NK-92 treated with Interleukin-12 subunit alpha and Interleukin-12 subunit beta, amount 100 ng/mL, for 24 hours (cell line): ENCODE measurements at places on chromosomes 12 and 14.

- DNase-seq, result no peak
These were observed 21.1 kb upstream of the CERS5 start for GRCh38 chr12:50188241-50188781.

DNA sequence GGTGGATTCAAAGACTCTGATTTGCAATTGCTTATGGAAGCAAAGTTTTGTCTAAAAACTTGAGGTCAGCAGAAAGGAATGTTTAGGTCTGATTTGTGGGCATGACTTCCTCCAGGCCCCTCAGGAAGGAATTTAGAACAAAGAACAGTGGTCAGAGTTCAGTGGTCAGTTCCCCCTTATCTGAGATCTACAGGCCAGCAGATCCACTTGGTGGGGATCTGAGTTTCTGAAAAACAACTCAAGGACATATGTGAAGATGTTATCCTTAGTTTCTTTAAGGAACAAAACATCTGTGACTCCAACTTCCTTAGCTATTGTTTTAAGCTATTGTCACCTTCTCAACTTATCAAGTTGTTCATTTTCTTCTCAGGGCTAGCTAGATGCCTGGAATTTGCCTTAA lies 28.0 kb upstream of the NAA30 start:
- DNase-seq, result no peak

DNA sequence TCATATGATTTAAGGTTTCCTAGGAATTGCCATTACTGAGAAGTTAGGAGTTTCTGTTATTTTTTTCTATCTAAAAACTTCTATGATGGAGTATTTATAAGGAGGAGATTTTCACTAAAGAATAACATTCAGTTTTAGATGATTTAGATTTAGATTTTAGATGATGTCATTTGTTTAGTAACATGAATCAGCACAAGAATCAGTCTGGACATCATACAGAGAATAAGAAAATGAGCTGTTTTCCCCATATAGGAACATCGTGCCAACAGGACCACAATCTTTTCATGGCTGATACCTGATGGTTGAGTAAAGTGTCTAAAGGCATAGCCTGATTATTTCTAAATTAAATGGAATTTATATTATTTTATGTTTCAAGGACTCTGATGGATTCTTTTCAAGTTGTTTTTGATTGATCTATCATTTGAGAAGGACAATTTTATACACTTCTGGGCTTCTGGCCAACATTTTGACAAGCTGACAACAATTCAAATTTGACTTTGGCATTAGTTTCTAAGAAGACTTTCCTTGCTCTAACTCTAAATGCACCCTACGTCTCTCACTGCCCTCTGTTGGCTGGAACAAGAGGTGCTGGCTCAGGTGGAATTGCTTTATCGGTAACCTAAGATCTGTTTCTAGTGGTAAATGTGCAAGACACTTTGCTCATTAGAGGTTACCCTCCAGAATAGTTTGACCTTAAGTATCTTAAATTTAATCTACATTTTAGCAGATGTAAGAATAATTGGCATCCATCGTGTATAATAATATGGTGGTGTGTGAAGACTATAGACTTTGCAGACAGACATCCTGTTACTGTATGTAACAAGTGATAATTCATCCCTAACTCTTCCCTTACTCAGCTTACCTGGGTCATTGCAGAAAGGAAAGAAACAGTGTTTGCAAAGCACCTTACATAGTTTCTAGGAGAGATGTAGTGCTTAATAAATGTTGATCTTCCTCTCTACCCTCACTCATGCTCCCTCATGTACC lies 42.8 kb upstream of the CPSF6 start:
- DNase-seq, result no peak

- no peak for DNase-seq
These were observed 191.0 kb upstream of the ATP2B1 start for GRCh38 chr12:89899651-89900050.

DNA sequence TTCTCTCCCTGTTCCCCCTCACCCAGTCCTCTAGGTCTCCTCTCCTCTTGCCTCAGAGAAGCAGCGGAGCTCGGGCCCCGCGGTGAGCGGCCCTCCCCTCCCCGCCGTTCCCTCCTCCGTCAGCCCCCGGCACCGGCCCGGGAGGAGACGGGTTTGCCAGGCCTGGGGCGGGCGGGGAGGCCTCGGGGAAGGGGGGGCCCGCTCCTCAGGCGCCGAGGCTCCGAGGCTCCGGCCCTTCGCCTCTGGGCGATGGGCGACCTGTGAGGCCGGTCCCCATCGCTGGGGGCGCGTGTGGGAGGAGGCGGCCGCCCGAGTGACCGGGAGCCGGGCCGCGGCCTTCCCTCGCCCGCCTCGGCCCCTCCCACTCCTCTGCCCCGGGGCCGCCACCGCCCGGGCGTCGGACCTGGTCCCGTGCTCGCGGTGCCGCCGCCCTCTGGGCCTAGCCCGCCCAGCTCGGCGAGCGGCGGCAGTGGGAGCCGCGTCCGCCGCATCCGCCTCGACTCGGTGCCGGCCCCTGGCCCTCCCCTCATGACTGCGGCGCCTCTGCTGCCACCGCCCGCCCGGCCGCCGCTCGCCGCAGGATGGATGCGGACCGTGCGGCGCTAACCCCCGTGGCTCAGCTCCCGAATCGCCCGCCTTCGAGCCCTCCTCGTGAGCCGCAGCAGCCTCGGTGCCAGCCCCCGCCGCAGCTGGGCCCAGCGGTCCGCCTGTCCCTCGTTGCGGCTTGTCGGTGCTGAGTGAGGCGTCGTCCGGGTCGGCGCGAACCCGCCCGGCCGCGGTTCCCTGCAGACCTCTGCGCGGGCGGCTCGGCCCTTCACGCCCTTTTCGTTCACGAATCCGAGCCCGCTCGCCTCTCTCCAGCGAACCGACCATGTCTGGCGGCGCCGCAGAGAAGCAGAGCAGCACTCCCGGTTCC lies 574 bp downstream of the WNK1 start:
- DNase-seq, result peak; percentile 49

- DNase-seq, result no peak
These were observed at the start of gene PTPRQ for GRCh38 chr12:80443974-80444666. Gene PTPRQ, plus strand, starts transcription at chr12:80444235. Its CDS starts 111 bp downstream, at chr12:80444346.

GRCh38 chr14:35122696-35123387 lies 490 bp downstream of the PRORP start:
- DNase-seq, result no peak

DNA sequence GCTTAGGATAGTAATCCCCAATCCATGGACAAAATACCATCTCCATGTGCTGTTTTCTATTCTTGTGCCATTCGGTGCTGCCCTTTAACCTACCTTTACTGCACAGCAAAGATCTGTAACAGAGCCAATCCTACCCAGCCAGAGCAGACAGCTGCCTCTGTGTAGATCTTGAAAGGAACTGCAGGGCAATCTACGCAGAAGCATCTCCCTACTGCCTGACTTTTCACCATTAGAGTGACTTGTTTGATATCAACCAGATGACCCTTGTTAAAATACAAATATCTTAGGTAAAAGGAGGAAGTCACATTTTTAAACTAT lies 33.9 kb upstream of the PPM1A start:
- DNase-seq, result no peak

DNA sequence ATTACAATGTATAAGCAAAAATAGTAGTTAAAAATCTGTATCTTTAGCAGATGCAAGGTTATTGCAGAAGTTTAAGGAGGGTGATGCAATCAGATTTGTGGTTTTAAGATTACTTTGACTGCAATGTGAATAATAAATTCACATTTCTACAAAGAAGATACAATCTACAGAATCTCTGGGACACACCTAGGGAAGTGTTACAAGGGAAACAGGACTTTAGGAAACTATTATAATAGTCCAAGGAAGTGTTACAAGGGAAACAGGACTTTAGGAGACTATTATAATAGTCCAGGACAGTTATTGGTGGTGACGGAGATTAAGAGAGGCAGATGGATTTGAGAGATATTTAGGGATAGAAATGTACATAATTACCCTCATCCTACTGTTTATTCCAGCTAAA lies 154.4 kb upstream of the GARIN6 start:
- no peak for DNase-seq

DNA sequence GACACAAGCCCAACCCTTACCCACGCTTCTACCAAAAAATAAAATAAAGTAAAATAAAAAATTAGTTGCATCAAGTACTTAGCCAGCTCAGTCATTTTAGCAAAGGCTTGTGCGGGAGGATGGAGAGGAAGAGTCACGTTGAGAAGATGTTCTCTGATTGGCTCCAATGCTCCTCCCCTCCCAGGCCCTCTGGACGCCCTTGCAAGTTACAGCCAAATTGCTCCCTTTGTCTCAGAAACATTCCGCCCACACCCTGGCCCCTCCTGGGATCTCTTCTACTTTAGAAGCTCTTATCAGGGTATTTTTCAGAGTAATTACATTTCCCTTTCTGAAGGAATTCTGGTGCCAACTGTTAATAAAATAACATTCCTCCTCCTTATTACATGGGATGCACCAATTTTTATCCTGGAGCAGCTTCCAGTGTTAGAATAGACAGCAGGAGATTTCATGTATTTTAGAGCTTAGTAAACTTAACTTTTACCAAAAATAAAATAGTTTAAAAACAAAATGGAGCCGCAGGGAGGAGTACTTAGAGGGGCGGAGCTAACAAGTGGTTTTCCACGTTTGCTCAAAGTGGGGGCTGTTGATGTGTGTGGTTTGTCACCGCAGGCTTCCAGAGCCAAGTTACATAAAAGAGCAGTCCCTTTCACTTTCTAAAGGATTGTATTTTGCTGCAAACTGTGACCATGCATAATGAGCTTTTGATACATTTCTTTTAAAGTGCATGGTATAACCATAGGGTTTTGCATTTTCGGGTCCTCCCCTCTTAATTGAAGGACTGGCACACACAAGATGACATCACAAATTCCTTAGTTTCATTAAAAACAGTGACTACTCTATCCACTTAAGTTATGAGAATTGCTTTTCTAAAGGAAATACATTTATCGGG lies 71.7 kb upstream of the RAP1B start:
- DNase-seq, result peak; percentile 12

- DNase-seq, result no peak
These were observed 139.6 kb downstream of the PRKCH start for GRCh38 chr14:61460718-61461611.

GRCh38 chr12:499837-500458 lies 40.2 kb downstream of the B4GALNT3 start:
- no peak for DNase-seq

DNA sequence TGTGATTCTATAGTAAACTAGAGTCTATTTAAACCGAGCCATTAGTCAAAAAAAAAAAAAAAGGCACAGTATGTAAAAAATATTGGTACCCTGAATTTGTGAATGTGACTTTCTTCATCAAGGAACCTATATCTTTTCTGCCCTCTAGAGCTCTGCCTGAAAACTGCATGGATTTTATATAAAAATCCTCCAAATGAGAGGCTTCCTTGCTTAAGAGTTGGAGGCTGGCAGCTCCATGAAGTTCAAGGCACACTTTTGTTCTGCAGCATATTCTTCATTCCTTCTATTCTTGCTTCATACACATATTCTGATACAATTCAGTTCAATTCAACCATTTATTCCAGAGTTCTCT lies 23.1 kb upstream of the NKX2-8 start:
- DNase-seq, result no peak

GRCh38 chr12:94595152-94595551 lies 55.2 kb downstream of the TMCC3 start:
- DNase-seq, result no peak

- DNase-seq, result peak; percentile 39
These were observed 124.4 kb upstream of the KRR1 start for GRCh38 chr12:75635606-75636444.

DNA sequence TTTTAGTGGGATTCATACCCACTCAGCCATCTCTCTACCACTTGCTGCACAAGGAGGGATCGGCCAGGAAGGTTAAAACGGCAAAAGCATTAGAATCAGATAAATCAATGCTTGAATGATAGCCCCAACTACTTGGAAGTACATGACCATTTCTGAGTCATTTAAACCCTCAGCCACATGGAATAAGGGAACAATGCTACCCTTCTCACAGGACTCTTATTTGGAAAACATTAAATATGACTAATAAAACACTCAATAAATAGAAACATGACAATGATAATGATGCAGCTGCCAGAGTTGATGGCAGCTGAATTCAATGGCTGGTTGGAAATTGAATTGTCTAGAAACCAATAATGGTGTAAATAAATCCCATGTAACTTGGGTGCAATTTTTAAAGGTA lies 165.4 kb downstream of the FLRT2 start:
- DNase-seq, result no peak

DNA sequence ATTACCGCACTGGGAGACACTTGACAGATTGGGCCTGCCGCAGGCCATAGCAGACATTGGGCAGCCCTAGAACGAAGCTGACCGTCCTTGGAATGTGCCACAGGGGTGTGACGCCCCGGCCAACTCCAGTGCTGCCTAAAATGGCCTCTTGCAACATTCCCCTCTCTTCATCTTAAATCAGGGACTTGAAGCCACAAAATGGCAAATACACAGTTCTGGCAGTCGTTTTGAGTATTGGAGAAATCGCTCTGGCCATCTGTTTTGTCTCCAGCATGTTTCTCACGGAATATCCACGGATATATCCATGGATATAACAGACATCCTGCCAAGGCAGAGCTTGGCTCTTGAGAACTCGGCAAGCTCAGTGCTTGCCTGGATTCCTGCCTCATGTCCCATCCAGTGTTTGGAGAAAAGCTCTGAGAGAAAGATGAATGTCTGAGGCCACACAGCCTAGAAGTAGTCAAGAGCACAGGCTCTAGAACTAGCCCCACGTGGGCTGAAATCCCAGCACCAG lies 158.4 kb downstream of the CHST11 start:
- no peak for DNase-seq

DNA sequence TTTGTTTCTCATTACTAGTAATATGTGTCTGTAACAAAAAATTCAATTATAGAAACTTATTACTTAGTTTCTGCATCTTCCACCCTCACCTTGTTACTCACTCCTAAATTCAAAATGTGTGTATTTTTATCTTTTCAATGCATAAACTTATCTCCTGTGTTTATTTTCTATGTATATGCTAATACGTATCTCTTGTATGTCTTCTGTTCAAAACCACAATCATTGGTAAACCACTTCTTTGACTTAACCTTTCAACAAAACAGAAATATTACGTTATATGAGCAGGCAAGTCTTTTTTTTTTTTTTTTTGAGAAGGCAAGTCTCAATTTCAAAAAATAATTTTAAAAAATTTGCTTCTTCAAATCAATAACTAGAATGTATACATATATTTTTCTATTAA lies 39.2 kb upstream of the RPH3A start:
- no peak for DNase-seq

DNA sequence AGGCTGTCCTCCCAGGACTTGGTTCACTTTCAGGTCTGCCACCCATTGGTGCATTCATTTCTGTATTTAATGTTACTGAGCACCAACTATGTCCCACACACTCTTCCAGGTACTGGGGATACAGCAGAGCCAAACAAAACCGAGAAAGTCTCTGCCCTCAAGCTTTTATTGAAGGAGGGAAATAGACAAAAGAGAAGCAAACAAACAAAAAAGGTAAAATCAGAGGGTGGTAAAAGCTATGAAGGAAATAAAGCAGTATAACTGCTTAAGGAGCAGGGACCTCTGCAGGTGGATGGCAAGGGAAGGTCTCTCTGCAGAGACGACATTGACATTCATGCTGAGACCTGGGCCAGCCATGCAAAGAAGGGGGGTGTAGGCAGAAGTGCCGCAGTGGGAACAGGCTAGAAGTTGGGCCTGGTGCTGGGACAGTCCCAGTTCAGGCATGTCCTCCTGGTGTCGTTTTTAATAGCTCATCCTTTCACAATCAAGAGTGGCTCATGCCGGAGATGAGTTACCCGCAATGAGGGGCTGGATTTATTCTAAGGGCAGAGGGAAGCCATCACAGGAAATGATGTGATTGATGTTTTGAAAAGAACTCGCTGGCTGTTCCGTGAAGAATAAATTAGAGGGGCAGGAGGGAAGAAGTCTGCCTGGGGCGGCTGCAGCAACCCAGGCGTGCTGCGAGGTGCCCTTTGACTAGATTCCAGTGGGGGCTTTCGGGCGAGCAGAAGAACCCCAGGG lies 72.8 kb downstream of the IRF2BPL start:
- no peak for DNase-seq

GRCh38 chr12:32181498-32182175 lies 75.0 kb downstream of the BICD1 start:
- no peak for DNase-seq
